RPMI8226 (cell line): ENCODE measurements at places on chromosomes 16 and 17.

- DNase-seq: no peak
Measured at GRCh38 chr16:85869785-85870558, 29.0 kb upstream of the IRF8 start.

- peak; percentile 15 for DNase-seq
Measured at GRCh38 chr17:1830288-1830687, 483 bp downstream of the RPA1 start.

DNA sequence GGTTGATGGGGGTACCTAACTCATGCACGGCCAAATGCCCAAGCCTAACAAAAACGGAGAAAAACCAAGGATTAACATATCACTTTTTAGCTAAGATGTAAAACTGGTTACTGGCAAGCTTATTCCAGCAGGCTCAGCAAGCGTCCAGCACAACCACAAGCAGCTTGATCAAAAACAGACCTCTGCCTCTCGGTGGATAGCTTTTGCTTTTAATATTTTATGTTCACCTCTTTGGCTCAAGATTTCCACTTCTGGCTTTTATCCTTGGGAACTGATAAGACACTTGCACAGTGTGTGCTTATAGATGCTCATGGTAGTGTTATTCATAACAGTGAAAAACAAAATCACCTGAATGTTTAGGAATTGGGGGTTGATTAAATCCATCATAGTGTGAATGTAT, 206.9 kb upstream of the CACNG5 start:
- no peak for DNase-seq

DNA sequence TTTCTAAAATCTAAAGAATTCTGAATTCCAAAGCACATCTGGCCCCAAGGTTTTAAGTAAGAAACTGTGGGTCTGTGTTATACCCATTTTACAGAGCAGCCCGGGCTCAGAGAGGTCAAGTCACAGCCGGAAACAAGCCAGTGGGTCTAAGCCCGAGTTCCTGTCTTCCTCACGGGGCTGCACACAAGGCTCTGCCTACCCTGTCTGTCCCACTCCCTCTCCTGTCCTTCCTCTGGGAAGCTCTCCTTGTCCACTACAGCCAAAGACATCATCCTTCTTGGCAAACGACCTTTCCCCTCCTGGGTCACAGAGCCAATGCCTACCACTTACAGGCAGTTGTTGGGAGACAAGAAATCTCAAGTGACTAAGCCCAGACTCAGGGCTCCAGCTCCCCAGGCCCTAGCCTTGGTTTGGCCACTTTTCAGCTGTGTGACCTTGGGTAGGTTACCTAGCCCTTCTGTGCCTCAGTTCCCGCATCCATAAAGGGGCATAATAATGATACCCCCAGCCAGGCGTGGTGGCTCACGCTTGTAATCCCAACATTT, 55.6 kb upstream of the MAP3K14 start:
- DNase-seq: no peak

GRCh38 chr16:75085556-75085955, 31.0 kb downstream of the LDHD start:
- no peak for DNase-seq

GRCh38 chr17:17877529-17878358, 41.0 kb upstream of the SREBF1 start:
- no peak for DNase-seq
